Gastroesophageal sphincter (tissue), 4 donors: ENCODE measurements at places on chromosomes 1 and 21. TPM values are rescaled to one million over a fixed set of nuclear protein-coding genes. Genes with fewer than 3 reads are reported as not detected.

GRCh38 chr1:10075732-10076131, 43.0 kb downstream of the UBE4B start:
- ATAC-seq, result no peak

- ATAC-seq, result no peak
Observed at GRCh38 chr1:115705085-115705951, 63.2 kb downstream of the CASQ2 start.

- ATAC-seq, result no peak
Observed at GRCh38 chr1:87508247-87508787, 179.6 kb downstream of the LMO4 start.

DNA sequence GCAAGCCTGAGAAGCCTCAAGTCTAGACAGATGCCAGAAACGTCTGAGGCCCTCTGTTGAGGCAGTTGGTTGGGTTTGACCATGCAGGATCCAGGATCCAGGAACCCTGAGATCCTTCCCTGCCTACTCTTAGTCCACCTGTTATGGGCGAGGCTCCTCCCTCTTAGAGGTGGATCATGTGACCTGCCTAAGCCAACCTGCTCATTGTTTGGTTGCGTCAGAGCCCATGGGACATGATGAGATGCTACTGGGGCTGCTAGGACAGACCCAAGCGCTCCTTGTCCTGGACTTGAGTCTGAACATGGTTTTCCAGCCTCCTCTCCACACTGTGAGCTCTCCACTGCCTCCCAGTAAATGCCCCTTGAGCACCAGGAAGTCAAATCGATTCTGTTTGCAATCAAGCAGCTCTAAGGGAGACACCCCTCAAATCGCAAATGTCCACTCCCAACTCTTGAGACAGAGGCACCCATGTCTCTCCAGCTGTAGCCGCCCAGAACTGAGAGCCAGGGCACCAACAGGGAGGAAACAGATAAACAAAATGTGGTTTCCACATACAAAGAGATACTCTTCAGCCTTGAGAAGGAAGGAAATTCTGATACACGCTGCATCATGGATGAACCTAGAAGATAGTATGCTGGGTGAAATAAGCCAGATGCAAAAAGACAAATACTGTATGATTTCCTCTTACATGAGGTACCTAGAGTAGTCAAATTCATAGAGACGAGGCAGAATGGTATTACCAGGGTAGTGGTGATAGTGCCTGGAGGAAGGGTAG, 31.7 kb upstream of the WNT4 start:
- no peak for ATAC-seq

The GNL2 gene
- total RNA-seq, result 43.2 TPM

The SELL gene
- total RNA-seq, result not detected
